ENCODE measurements at places on chromosomes 4 and X.

GRCh38 chr4:72714482-72715279, 145.7 kb upstream of the ADAMTS3 start:
- no peak for DNase-seq

GRCh38 chrX:134760650-134761049, 102.4 kb upstream of the PLAC1 start:
- DNase-seq, result no peak

- DNase-seq, result no peak
Observed at GRCh38 chr4:169993531-169993930, 32.7 kb downstream of the MFAP3L start.

DNA sequence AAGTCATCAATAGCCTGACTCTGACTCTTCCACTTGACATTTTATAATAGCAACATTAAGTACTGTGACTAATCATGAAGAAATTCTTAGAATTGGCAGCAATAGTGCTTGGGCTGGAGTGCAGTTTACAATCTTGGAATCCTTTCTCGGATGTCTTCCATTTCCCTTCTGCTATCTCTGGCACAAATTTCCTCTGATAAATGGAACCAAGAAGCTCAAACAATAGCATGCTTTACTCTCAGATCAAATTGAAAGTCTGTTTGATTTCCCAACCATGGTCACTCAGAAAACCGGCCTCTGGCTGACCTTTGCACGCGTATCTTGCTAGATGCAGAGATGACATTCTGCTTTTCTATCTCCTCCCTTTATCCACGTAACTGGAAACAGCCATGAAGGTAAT, 99.0 kb upstream of the SPANXC start:
- no peak for DNase-seq

DNA sequence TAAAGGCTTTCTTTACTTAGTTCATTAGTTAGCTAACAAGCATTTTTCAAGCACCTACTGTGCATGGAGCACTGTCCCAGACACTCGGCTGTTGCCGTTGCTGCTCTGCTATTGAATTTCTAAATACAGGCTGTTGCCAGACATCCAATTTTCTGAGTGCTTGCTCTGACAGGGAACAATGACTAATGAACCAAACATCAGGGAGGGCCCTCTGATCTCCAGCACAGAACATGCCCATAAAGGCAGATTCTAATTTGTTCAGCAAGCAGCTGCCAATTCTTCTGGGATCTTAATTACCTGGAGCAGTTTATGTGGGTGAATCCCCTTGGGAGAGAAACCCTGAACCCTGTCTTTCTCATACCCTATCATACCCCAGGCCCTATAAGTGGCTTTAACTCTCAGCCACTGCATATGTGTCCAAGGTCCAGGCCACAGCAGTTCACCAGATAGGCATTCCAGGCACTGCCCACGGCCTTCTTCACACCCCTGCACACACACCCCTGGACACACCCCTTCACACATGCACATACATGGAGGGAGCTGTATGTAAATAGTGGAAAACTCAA, 27.9 kb downstream of the TSC22D3 start:
- DNase-seq, result no peak

- no peak for DNase-seq
Observed at GRCh38 chr4:133000012-133000411, 149.1 kb upstream of the PCDH10 start.

Data from AML-193 (cell line).